ENCODE measurements at places on chromosomes 5 and 9.

- DNase-seq: no peak
These were observed 170.5 kb downstream of the DCP2 start for GRCh38 chr5:113147101-113147508.

GRCh38 chr9:75896193-75896592, 5.7 kb downstream of the PCSK5 start:
- no peak for DNase-seq

GRCh38 chr5:139481580-139482049, 943 bp downstream of the STING1 start:
- DNase-seq: no peak

DNA sequence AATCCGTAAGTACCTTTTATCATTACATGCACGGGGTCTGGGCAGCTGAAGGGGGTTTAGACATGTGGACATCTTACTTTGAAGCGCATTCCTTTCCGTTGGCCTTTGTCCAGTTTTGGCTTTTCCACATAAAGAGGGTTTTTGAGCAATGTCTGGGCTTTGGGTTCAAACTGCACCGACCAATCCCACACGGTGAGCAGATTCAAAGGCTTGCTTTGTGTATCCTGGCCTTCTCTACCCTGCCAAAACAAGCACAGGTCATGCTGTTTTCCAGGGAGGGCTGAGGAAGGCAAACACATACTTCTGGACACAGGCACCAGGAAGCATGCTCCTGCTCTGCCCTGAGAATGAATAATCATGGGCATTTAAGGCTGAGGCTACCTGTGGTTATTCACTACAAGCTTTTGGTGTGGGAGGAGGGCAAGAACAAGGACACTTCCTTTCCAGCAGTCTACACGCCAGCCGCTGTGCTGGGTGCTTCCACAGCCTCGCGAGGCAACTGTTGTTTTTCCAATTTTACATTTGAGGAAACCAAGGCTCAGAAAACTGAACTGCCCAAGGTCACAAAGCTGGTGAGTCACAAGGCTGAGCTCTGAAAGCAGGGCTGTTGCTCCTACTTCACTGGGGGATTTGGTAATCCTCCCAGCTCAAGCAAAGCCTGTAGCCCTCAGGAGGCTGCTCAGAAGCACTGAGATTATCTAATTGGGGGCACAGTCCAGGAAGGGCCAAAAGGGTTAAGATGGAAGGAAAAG, 59.8 kb upstream of the GOLPH3 start:
- no peak for DNase-seq

DNA sequence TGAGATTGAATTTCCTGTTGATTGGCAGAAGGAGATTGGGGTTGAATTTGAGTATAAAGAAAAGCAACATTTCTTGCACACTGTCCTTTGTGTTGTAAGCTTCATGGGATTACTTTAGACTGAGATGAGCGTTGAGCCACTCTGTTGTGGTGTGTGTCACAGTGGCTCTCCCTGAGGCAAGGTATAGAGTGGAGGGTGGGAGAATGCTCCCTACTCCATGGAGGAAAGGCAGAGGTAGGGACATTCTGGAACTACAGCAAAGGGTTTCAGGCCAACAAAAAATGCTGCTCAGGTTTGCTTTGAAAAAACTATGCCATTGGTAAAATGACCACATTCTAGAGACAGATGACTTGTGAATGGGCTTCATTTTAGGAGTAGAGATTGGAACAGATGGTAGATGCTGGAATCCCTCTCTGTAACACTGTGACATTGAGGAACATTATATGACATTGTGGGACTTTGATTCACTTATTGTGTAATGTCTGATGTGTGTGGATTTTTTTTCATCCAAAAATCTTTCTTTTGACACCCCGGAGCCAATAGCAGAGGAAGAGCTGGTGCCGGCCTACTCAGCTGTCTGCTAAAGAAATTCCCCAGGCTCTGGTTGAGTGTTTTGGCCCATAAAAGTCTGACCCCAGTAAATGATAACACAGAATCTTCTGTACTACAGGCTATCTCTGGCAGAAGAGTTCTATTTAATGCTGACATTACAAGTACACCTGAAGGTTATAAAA, 6.2 kb upstream of the CEP120 start:
- no peak for DNase-seq

DNA sequence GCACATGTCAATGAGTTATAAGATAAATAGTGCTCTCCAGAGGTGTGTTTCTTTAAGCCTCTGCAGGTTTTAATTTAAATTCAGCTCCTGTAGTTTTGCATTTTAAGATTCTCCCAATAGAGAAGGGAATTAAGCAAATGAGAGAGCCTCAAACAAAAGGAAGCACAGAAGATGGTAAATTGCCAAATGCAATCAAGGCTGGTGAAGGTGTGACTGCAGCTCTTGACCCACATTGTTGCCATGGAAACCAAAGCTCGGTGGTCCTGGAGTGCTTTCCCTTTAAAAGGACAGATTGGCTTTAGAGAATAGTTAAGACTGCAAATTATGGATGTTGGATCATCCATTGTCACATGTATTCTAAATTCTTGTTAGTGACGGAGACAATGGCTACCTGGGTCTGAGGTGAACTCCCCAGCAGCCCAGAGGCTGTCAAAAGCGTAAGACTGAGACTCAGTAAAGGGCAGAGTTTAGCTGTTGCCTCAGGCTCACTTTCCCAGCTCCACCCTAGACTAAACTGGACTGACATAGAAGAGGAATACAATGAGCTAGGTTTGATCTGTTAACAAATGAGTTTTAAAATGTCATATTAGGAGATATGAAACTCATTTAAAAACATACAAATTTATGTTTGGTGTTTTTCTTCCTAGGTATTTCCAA, 12.3 kb downstream of the GAPT start:
- no peak for DNase-seq

DNA sequence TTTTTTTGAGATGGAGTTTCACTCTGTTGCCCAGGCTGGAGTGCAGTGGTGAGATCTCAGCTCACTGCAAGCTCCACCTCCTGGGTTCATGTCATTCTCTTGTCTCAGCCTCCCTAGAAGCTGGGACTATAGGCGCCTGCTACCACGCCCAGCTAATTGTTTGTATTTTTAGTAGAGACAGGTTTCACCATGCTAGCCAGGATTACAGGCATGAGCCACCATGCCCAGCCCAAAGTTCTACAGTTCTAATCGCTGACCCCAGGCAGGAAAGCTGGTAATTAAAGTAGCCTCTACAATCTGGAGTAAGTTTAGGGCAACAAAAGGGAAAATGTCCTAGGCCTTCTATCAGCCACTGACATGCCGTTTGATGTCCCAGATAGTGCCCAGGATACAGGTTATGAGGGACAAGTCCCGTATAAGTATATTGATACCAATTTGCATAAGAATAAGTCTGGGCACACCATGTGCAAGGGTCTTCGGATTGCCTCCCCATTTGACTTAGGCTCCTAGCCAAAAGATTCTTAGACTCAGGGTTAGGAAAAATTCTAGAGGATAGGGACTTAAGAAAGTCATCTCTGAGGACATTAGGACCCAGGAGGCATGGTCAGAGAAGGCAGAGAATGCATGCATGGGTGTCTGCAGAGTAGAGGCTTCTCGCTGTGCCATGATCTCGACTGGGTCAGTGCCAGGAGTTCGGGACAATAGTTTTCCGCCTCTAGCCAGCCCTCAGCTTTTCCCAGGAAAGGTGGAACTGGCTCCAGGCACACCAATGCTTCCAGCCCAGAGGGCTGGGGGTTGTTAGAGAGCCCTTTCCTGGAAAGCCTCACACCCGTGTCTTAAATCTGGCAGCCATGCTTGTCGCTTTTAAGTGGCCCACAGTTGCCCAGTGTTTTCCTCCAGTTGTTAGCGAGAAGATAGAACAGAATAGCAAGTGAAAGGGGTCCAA, 1111.1 kb downstream of the TAF11L14 start:
- DNase-seq: no peak

DNA sequence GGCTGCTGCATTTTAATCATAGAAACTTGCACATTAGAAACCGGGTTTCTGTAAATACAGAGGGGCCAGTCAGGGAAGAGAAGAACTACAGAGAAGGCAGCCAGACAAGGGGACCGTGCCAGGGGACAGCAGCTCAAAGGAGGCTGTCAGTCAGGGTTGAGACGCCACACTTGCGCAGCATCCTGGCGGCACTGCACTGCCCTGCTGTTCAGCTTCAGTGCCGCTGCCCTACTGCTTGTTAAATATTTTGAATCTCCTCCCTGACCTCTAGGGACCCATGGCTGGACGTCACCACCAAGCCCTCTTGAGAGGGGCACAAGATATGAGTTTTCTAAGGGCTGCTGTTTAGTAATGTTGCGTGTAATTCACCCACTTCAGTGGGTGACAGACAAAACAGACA, 43.6 kb upstream of the ZBTB43 start:
- DNase-seq: no peak

- no peak for DNase-seq
These were observed 14.7 kb downstream of the CD74 start for GRCh38 chr5:150397782-150398721.

GRCh38 chr5:33317271-33317670, 123.5 kb upstream of the TARS1 start:
- DNase-seq: no peak

GRCh38 chr9:35195683-35196082, 33.9 kb downstream of the UNC13B start:
- DNase-seq: no peak

- DNase-seq: no peak
These were observed 7.5 kb upstream of the PFDN1 start for GRCh38 chr5:140310434-140310833.

DNA sequence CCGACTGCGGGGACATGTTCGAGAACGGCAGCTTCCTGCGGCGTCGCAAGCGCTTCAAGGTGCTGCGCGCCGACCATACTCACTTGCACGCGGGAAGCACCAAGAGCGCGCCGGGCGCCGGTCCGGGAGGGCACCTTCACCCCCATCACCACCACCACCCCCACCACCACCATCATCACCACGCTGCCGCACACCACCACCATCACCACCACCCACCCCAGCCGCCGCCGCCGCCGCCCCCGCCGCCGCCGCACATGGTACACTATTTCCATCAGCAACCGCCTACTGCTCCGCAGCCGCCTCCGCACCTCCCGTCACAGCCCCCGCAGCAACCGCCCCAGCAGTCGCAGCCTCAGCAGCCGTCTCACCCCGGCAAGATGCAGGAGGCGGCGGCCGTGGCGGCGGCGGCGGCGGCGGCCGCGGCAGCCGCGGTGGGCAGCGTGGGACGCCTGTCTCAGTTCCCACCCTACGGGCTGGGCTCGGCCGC, 514 bp downstream of the FOXB2 start:
- no peak for DNase-seq

DNA sequence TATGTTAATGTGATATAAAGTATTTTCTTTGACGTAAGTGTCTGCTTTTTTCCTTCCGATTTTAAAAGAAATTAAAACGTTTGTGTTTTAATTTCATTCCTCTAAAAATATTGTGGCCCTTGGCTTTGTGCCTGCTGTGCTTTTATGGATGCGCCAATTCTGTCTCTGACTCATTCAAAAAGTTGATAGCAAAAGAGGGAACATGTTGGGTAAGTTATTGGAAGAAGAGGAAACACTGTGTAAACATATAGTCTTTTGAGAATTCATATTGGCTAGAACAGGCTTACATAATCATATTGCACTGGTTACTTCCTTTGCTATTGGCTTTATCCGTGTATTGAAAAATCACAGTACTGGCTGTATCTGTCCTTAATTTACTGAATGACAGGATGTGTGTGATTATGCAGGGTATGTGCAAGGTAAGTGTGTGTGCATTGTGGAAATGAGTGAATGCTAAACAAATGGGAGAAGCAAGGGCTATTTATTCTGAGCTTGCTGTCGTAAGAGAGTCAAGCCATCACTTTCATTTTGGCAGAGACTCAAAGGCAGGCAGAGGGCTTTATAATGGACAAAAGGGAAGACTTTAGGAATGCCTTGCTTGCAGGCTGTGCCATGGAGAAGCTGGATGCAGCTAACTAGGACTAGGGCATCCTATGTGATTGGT, 67.8 kb downstream of the SGCD start:
- DNase-seq: no peak

GRCh38 chr5:106454651-106455415, 1215.9 kb downstream of the EFNA5 start:
- DNase-seq: no peak

- DNase-seq: no peak
These were observed 9.6 kb upstream of the CCDC171 start for GRCh38 chr9:15543047-15543813.

GRCh38 chr5:171979606-171980005, 26.8 kb downstream of the FBXW11 start:
- no peak for DNase-seq

- DNase-seq: no peak
These were observed 32.2 kb downstream of the DAB2IP start for GRCh38 chr9:121683652-121684051.

DNA sequence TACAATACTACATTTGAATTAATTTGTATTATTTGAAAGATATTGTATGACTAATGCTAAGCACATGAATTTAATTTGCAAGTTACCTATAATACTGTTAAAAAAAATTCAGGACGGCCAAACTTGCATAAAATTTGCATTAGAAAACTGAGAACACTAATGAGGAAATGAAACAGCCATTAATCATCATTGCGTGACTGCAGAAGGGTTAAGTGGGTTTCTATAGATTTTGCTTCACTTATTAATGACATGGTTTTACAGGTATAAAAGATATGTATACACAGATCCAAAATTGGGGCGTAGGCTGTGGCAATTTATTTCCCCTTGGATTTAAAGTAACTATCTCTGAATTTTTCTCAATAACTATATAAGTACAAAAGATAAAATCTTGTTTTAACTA, 882.6 kb downstream of the PTPRD start:
- no peak for DNase-seq

- DNase-seq: no peak
These were observed 174.5 kb upstream of the SLC12A2 start for GRCh38 chr5:127909066-127909465.

DNA sequence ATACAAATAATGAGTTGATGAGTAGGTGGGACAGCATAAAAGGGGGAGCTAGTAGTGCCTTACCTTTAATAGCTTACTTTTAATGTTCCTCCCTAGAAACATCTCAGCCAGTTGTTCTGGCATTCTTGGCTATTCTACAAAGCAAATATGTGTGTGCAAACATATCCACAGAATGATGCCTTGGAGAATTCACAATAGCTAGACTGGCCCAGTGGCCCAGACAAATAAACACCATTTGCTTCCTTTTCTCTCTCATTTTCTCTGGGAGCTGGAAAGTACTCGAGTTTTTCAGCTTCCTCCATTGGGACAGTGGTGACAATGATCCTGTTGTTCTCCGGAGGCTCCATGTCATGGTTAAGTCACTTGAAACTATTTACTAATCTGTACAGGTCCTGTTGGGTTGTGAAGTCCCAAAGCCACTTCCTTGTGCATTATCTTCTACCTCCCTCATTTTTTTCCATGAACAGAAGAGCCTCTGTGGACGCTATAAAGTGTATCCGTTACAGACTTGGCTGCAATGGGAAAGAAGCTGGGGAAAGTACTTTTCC, 122.9 kb downstream of the DMAC1 start:
- no peak for DNase-seq

GRCh38 chr5:135977375-135977928, 22.7 kb upstream of the LECT2 start:
- no peak for DNase-seq
